ENCODE measurements at places on chromosomes 12 and 14. TPM values are rescaled to one million over a fixed set of nuclear protein-coding genes. Genes with fewer than 3 reads are reported as not detected.

Gene CLEC9A
- 0.89 TPM for total RNA-seq

Gene CABP1
- total RNA-seq, result not detected

GRCh38 chr14:63918411-63918810 is 65.6 kb downstream of the SYNE2 start:
- H3K4me1 ChIP-seq, result peaks cover 2% of the 10 kb centered on the region
- H3K27ac ChIP-seq, result no peak overlapping the region
- DNase-seq, result no peak
- no peak overlapping the region for H3K4me3 ChIP-seq
- H3K36me3 ChIP-seq, result no peaks in the 10 kb centered on the region

DNA sequence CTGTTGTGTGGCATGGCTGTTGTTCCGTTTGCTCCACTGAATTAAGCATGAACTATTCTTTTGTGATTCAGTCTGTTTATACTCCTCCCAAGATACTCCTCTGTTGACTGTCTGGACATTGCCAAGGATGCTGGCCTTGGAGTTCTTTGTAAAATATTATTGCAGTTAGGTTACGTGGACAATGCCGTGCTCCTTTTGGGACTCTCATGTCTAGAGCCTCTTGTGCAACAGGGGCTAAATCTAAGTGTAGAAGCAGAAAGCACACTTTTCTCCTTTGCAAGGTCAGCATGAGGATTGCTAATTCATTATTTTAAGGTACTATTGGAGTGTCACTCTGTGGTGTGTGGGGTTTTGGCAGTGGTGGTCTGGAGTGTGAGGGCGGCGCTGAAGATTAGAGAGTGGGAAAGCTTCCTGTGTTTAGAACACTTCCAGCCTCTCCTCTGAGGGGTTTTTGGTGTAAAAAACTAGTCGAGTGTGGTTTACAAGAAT is 125.4 kb downstream of the SAMD4A start:
- H3K27ac ChIP-seq, result no peak overlapping the region
- no peaks in the 10 kb centered on the region for H3K27me3 ChIP-seq
- peaks cover 8% of the 10 kb centered on the region for H3K4me1 ChIP-seq
- H3K36me3 ChIP-seq, result no peaks in the 10 kb centered on the region
- H3K4me3 ChIP-seq, result no peak overlapping the region

DNA sequence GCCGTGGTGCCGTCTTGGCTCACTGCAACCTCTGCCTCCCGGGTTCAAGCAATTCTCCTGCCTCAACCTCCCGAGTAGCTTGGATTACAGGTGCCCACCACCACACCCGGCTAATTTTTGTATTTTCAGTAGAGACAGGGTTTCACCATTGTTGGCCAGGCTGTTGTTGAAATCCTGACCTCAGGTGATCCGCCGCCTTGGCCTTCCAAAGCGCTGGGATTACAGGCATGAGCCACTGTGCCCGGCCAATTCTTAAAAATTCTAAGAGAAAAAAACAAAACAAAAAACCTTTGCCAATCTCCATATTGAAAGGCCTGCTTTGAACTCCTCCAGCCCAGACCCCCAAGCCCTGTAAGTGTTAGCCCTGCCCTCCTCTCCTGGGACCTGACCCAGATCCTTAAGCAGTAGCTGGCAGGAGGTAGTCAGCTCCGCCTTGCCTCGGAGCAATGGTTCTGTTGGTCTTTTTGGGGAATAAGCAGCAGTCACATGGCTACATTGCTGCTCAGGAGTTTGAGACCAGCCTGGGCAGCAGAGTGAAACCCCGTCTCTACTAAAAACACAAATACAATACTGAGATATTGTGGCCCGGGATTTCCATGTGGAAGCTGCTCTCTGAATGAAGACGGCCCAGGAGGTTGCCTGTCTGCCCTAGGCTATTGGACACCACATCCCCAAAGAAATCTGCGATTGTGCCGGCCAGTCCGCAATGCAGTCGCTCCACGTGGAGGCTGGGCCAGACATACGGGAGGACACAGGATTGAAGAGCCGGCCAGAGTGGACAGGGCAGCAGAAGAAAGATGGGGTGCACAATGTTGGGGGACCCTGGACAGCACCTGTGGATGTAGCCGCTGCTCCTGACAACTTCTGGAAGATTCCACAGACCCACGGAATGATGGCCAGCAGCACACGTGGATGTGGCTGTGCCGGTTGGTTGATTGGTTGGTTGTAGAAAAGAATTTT is 28.8 kb upstream of the BEGAIN start:
- peaks cover 17% of the 10 kb centered on the region for H3K4me1 ChIP-seq
- no peak overlapping the region for H3K27ac ChIP-seq
- DNase-seq, result no peak
- no peaks in the 10 kb centered on the region for H3K27me3 ChIP-seq
- no peaks in the 10 kb centered on the region for H3K36me3 ChIP-seq

- no peaks in the 10 kb centered on the region for H3K4me1 ChIP-seq
- DNase-seq, result peak; percentile 40
- no peaks in the 10 kb centered on the region for H3K27me3 ChIP-seq
- no peak overlapping the region for H3K4me3 ChIP-seq
These were observed 186.6 kb downstream of the CACNA1C start for GRCh38 chr12:2239381-2239871.

- no peaks in the 10 kb centered on the region for H3K27me3 ChIP-seq
- H3K4me1 ChIP-seq, result no peaks in the 10 kb centered on the region
- no peak overlapping the region for H3K27ac ChIP-seq
- no peak for DNase-seq
These were observed 79.0 kb downstream of the ANO6 start for GRCh38 chr12:45294906-45295305.

Gene DAO
- not detected for total RNA-seq

Gene FAM90A1
- total RNA-seq, result not detected

Gene OR6C75
- not detected for total RNA-seq

All from upper lobe of left lung (tissue), 6 donors.